Osteoblast (primary cell): ENCODE measurements at places on chromosomes 4 and X.
A peak's percentile ranks its signal among the peaks of the same experiment; 100 is the strongest.

GRCh38 chrX:30824275-30824674 is 64.8 kb downstream of the TAB3 start:
- no peaks in the 10 kb centered on the region for H3K4me1 ChIP-seq
- no peak for DNase-seq
- no peak overlapping the region for H3K27ac ChIP-seq
- no peaks in the 10 kb centered on the region for H3K27me3 ChIP-seq

- no peak for DNase-seq
- H3K4me1 ChIP-seq: no peaks in the 10 kb centered on the region
- H3K27me3 ChIP-seq: no peaks in the 10 kb centered on the region
- H3K27ac ChIP-seq: no peak overlapping the region
- no peaks in the 10 kb centered on the region for H3K36me3 ChIP-seq
- no peak overlapping the region for H3K4me3 ChIP-seq
These were observed 558.7 kb downstream of the GRID2 start for GRCh38 chr4:92862509-92862908.

DNA sequence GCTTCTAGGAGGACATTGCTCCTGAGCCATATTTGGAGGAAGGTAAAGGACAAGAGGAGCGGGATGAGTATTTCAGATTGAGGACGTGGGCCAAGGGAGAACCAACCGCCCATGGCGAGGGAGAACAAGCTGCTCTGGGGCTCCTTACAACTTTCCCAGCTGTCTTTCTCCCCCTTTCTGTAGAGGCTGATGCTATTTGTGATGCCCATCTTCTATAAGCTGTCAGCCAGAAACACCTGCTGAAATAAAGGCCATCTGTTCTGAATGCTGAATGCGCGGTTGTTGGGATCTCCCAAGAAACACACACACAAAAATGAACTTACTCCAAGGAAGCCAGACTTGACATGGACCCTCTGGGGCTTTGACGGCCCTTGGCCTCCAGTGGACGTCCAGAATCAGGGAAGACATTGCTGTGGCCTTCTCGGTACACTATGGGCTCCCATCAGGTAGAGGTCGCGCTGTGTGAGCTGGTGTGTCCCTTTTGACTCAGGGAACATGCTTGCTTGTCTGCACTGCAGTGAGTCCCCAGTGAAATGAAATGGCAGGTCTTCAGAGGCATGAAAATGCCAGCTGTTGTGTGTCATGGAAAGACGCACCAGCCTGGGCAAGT is 30.9 kb downstream of the RWDD4 start:
- H3K27me3 ChIP-seq: no peaks in the 10 kb centered on the region
- DNase-seq: no peak
- no peaks in the 10 kb centered on the region for H3K4me1 ChIP-seq

DNA sequence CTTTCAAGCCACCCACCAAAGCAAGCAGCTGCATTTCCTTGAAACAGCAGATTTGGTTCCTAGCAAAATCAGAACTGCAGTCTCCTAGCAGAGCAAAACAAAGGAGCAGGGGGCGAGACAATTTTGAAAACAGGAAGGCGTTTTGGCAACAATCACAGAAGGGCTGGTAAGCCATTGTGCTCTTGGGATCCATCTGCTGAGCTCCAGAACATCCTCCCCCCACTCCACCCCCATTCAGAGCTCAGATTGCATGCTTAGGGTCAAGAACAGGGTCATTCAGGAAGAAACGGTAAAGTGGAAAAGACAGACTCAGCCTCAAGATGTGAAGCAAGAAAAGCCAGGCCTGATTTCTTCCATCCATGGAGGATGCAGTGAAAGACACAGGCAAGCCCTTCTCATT is 7.6 kb upstream of the PCDH19 start:
- H3K36me3 ChIP-seq: no peaks in the 10 kb centered on the region
- DNase-seq: no peak
- H3K4me1 ChIP-seq: no peaks in the 10 kb centered on the region

DNA sequence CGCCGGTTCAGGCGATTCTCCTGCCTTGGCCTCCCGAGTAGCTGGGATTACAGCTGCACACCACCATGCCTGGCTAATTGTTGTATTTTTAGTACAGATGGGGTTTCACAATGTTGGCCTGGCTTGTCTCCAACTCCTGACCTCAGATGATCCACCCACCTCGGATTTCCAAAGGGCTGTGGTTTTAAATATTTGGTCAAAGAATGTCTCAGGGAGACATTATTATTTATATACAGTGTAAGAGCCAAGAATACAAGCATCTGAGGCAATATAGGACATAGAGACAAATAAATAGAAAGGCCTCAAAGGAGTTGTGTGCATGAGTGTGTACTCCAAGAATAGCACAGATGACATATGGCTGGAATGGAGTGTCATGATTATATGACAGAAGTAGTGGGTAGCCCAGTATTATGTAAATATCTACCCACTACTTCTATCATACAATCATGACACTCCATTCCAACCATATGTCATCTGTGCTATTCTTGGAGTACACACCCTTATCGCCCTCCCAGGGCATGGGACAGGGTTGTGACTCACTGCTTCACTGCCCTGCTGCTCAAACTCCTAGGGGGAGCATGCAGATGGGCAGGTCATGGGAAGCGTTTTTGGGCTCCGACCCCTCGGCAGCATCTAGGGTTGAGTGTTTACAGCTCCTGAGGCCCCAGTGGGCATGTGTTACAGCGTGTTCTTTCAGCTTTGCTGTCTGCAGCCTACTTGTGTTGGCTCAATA is 1649.8 kb upstream of the PCDH10 start:
- no peak overlapping the region for H3K27ac ChIP-seq
- H3K36me3 ChIP-seq: no peaks in the 10 kb centered on the region
- H3K27me3 ChIP-seq: no peaks in the 10 kb centered on the region
- no peak for DNase-seq

GRCh38 chrX:9884031-9884779 is 83.0 kb upstream of the CLDN34 start:
- H3K27ac ChIP-seq: no peak overlapping the region
- H3K4me1 ChIP-seq: no peaks in the 10 kb centered on the region
- no peaks in the 10 kb centered on the region for H3K36me3 ChIP-seq
- no peak for DNase-seq
- H3K27me3 ChIP-seq: no peaks in the 10 kb centered on the region

- H3K27me3 ChIP-seq: no peaks in the 10 kb centered on the region
- H3K27ac ChIP-seq: no peak overlapping the region
- H3K4me1 ChIP-seq: no peaks in the 10 kb centered on the region
- peak; percentile 38 for DNase-seq
- H3K36me3 ChIP-seq: no peaks in the 10 kb centered on the region
These were observed 90.8 kb upstream of the PPP2R3B start for GRCh38 chrX:477441-478012.

- H3K27me3 ChIP-seq: no peaks in the 10 kb centered on the region
- DNase-seq: no peak
- H3K36me3 ChIP-seq: no peaks in the 10 kb centered on the region
- H3K27ac ChIP-seq: no peak overlapping the region
These were observed 280.3 kb downstream of the PDHA2 start for GRCh38 chr4:96120206-96120605.
